ENCODE measurements at places on chromosomes 4 and X. TPM values are rescaled to one million over a fixed set of nuclear protein-coding genes. Genes with fewer than 3 reads are reported as not detected.

The TEX13D gene
- not detected for total RNA-seq

The COX7B2 gene
- not detected for total RNA-seq

The NWD2 gene
- 0.63 TPM for total RNA-seq

The ANKRD50 gene
- 26.0 TPM for total RNA-seq

DNA sequence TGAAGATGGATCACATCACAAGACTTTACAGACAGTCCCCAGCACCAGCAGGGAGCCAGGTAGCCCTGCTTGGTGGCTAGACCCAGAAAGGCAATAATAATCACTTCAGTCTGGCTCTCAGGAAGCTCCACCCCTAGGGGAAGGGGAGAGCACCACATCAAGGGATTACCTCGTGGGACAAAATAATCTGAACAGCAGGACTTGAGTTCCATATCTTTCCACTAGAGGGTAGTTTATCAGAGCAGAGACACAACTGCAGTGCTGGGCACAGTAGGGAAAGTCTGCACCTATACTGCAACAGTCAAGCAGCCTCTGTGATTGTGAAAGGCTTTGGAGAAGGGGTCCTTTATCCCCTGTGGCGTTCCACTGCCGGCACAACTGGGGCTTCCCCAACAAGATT lies 547.0 kb upstream of the POU3F4 start:
- no peaks in the 10 kb centered on the region for H3K4me1 ChIP-seq
- no peak for DNase-seq
- H3K27ac ChIP-seq = no peak overlapping the region
- H3K27me3 ChIP-seq = no peaks in the 10 kb centered on the region
- H3K4me3 ChIP-seq = no peak overlapping the region

GRCh38 chr4:185437809-185438208 lies 12.0 kb upstream of the UFSP2 start:
- no peak overlapping the region for H3K27ac ChIP-seq
- DNase-seq = no peak
- no peak overlapping the region for H3K4me3 ChIP-seq
